ENCODE measurements at places on chromosomes 4 and X. TPM values are rescaled to one million over a fixed set of nuclear protein-coding genes. Genes with fewer than 3 reads are reported as not detected.

MAOA gene
- 1.3 TPM for polyA plus RNA-seq

RNF150 gene
- 15.0 TPM for polyA plus RNA-seq

PLAC1 gene
- not detected for polyA plus RNA-seq

MAGEB2 gene
- not detected for polyA plus RNA-seq

GDI1 gene
- 415 TPM for polyA plus RNA-seq

ZFP92 gene
- not detected for polyA plus RNA-seq

MMRN1 gene
- 2.2 TPM for polyA plus RNA-seq

MAGEE2 gene
- 0.28 TPM for polyA plus RNA-seq

LIAS gene
- 20.8 TPM for polyA plus RNA-seq

FGFBP1 gene
- not detected for polyA plus RNA-seq

RHOXF2B gene
- polyA plus RNA-seq, result not detected

GPR34 gene
- polyA plus RNA-seq, result not detected

OTC gene
- not detected for polyA plus RNA-seq

CXCL8 gene
- polyA plus RNA-seq, result not detected

PDZD4 gene
- polyA plus RNA-seq, result 343 TPM

ZNF732 gene
- polyA plus RNA-seq, result not detected

PCDH18 gene
- 0.80 TPM for polyA plus RNA-seq

HPGD gene
- polyA plus RNA-seq, result 18.7 TPM

MTNR1A gene
- polyA plus RNA-seq, result not detected

MAB21L2 gene
- 0.92 TPM for polyA plus RNA-seq

ETDA gene
- polyA plus RNA-seq, result 1.6 TPM

UGT2B11 gene
- polyA plus RNA-seq, result 0.22 TPM

DNAAF6 gene
- polyA plus RNA-seq, result not detected

DEFB131A gene
- not detected for polyA plus RNA-seq

GATA1 gene
- not detected for polyA plus RNA-seq

HS6ST2 gene
- polyA plus RNA-seq, result 43.0 TPM

RBM47 gene
- polyA plus RNA-seq, result 2.4 TPM

MYOZ2 gene
- polyA plus RNA-seq, result not detected

MAGEA2B gene
- polyA plus RNA-seq, result 4.5 TPM

OFD1 gene
- polyA plus RNA-seq, result 35.1 TPM

HSPA4L gene
- 13.0 TPM for polyA plus RNA-seq

RAB39B gene
- 26.2 TPM for polyA plus RNA-seq

XAGE2 gene
- not detected for polyA plus RNA-seq

CAPN6 gene
- polyA plus RNA-seq, result 0.46 TPM

CLDN22 gene
- not detected for polyA plus RNA-seq

PDCL2 gene
- polyA plus RNA-seq, result not detected

BEND2 gene
- polyA plus RNA-seq, result not detected

GBA3 gene
- polyA plus RNA-seq, result not detected

RNF212 gene
- 1.5 TPM for polyA plus RNA-seq

GPM6B gene
- 212 TPM for polyA plus RNA-seq

TRIM75 gene
- polyA plus RNA-seq, result not detected

YY2 gene
- polyA plus RNA-seq, result 2.4 TPM

C1QTNF7 gene
- not detected for polyA plus RNA-seq

NLRP2B gene
- polyA plus RNA-seq, result not detected

EDA2R gene
- 6.1 TPM for polyA plus RNA-seq

FREM3 gene
- polyA plus RNA-seq, result 0.35 TPM

PLAC8 gene
- polyA plus RNA-seq, result not detected

ALB gene
- polyA plus RNA-seq, result 3.4 TPM

TCEAL7 gene
- 193 TPM for polyA plus RNA-seq

SULT1B1 gene
- not detected for polyA plus RNA-seq

FGF5 gene
- polyA plus RNA-seq, result 0.26 TPM

CT83 gene
- polyA plus RNA-seq, result not detected
